ENCODE measurements at places on chromosomes 11 and 22.

GRCh38 chr11:74754507-74755252 is 6.0 kb downstream of the RNF169 start:
- no peak for DNase-seq

GRCh38 chr11:17554487-17554886 is 7.4 kb downstream of the OTOG start:
- DNase-seq = no peak

DNA sequence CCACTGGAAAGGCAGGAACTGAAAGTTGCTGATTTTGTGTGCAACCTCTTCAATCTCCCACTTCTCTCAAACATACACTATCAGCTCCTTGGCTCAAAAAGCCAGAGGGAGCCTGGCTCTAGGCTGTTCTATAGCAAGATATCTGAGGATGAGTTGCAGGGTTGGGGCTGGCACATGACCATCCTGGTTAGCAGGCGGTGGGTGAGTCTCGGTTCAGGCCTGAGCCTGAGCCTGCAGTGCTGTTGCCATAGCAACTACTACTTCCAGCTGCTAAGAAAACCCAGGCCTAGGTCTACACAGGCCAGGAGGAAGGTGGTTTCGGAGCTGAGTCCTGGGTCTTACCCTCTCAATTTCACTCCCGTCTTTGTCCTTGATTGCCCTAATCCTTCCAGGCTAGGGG is 39.0 kb downstream of the CWC15 start:
- no peak for DNase-seq

- DNase-seq = no peak
These were observed 20.6 kb downstream of the ADM start for GRCh38 chr11:10325277-10326011.

GRCh38 chr11:206526-207207 is 532 bp downstream of the BET1L start:
- DNase-seq = peak; percentile 67

DNA sequence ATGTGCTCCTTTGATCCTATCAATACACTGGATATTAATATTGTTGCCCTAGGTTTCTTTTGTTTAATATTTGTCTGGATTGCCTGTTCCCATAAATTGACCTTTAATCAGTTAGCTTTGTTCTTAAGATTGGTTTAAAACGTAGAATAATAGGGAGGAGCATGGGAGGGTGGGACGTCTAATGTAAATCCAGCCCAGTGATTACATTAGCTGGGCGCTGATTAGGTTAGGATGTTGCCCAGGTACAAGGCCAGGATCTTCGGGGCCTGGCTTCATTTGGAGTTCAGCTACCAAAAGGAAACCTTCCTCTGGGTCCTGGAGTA is at the start of gene SRSF8:
Gene SRSF8, plus strand, starts transcription at position 204 of the 323 bp plus-strand sequence. CDS start 308 bp downstream, outside the sequence.
- no peak for DNase-seq

- no peak for DNase-seq
These were observed 118.4 kb downstream of the RBFOX2 start for GRCh38 chr22:35910003-35910769.

GRCh38 chr22:23836281-23836680 is 2.5 kb downstream of the DERL3 start:
- DNase-seq = no peak

- no peak for DNase-seq
These were observed 220.3 kb downstream of the MN1 start for GRCh38 chr22:27581236-27581635.

- no peak for DNase-seq
These were observed 541.4 kb upstream of the CCDC90B start for GRCh38 chr11:83827520-83827919.

DNA sequence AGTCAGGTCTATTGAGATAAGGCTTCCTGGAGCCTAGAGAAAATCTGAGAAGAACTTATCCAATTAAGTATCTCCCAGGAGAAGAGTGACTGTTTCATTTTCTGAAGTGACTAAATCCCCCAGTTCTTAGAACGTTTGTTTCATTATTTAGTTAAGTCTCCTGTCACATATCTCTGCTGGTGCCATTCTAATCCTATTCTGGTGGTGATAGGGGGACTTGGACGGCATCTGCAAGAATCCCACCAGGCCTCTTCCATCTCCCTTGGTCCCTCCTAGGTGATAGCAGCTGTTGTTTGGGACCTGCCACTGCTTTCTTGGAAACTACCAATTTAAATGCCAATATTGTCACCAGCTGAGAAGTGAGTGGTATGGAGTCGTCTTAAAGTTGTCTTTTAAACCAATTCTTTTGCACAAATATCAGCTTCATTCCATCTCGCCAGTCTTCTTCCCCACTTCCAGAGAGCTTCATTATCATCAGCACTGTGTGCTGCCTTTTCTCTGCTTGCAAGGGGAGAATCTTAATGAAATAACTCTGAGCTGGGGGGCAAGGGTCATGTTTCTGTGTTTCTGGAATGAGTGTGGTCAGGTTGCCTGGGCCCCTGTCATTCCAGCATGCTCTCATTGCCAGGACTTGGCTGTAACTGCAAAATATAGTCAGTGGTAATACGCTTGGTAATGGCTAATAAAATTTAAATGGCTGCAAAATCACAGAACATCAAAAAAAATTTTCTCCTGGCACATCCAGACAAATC is 104.8 kb downstream of the LDLRAD3 start:
- no peak for DNase-seq

- DNase-seq = no peak
These were observed 117.8 kb downstream of the FAM76B start for GRCh38 chr11:95671768-95672167.

DNA sequence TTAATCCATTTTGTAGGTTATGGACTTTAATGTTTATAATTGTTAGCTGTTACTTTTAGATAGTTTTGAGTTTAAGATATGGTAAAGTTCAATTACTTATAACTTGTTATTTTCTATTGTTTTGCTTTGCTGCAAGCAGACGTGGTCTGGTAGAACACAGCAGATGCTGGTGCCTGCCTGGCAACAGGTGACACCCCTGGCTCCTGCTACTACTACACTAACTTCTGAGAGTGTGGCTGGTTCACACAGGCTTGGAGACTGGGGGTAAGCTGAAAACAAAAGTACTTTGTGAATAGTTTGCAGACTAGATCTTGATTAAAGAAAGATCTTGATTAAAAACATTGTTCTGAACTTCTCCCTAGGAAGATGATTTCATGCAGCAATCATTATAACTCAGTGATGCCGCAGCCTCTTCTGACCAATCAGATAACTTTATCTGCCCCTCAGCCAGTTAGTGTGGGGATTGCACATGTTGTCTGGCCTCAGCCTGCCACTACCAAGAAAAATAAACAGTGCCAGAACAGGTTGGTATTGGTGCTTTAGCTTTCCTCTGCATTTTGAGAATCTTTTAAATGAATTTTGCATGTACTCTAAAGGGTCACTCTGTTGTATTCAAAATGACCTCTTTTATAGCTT is 90.4 kb downstream of the HIPK3 start:
- DNase-seq = peak; percentile 43

GRCh38 chr11:47413908-47414684 is 5.7 kb downstream of the SLC39A13 start:
- no peak for DNase-seq

DNA sequence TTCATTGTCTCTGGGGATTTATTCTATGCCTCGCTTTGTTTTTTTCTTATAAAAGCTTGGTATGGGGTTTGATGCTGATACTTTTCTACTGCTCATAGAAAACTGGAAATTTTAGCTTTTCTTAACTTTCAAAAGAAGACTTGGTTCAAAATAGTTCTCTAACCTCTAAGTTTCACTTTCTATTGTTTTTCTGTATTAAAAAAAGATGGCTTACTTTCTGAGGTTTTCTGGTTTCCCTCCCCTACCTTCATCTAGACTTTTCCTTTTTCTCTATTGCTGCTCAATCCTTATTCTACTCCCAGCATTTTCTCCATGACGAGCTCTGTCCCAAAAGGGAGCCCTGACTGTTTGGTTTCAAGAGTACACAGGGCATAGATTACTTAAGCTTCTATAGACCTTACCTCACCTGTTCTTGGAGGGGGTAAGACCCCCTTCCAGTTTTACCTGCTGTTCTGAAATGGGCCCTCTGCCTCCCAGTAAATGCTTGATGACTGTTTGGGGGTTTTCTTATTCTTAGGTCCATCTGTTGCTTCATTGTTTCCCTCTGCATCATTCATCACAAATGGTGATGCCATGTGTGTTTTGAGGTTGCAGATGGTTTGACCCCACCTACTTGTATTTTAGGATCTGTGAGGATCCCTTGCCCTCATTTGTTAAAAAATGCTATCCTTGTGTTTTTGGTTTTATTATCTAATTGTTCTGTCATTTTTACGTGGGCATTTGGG is 29.5 kb downstream of the DNHD1 start:
- no peak for DNase-seq

DNA sequence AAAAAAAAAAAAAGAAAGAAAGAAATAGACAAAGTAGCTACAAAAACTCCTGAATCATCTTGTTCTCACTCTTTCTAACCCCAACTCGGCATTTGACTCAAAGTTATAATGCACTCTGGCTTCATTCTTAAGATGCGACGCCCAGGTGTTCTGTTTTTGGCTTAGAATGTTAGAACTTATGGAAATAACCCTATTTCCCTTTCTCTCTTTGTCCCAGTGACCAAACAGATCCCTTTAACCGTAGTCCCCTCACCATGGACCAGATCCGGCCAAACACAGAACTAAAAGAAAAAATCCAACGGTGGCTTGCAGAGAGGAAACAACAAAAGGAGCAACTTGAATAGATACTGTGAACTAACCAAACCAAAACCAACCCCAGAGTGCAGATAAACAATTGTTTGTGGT is 5.3 kb upstream of the ATP5MG start:
- no peak for DNase-seq

DNA sequence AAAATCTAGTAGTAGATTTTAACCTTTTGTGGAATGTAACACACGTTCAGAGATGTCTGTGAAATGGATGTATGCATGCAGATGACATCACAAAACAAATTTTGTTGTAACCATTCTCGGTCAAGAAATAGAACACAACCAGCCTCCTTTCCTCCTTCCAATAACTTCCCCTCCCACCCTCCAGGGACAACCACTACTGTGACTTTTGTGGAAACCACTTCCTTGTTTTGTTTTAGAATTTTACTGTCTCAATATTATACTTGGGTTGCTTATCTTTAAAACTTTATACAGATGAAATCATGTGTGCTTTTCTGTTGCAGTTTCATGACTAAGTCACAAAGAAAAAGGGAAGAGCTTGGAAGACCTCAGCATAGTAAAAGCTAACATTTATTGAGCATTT is 189.4 kb upstream of the NCAM1 start:
- DNase-seq = no peak

GRCh38 chr11:68908273-68908672 is 4.6 kb downstream of the IGHMBP2 start:
- no peak for DNase-seq

DNA sequence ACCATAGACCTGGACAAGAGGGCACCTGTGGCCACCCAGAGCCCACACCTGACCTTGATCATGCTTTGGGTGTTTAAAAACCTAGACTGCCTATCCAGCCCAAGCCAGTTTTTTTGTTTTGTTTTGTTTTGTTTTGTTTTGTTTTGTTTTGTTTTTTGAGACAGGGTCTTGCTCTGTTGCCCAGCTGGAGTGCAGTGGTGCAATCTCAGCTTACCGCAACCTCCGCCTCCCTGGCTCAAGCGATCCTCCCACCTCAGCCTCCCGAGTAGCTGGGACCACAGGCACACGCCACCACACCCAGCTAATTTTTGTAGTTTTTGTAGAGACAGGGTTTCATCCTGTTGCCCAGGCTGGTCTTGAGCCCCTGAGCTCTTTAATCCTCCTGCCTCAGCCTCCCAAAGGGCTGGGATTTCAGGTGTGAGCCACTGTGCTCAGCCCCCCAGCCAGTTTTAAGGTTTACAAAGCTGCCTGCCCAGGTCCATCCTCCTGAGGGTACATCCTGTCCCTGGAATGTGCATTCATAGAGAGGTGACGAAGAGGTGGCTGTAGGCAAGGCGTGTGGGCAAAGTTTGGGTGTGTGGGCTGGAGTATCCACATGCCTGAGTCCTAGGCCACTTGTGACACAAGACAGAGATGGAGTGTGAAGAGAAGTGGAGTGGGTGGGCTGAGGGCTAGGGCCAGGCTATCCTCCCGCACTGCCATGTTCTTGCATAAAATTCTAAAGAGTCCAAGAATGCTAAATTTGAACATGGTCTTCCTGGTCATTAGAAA is 3.3 kb upstream of the CD82 start:
- DNase-seq = no peak

- no peak for DNase-seq
These were observed 3.1 kb downstream of the SAA2 start for GRCh38 chr11:18245396-18245795.

DNA sequence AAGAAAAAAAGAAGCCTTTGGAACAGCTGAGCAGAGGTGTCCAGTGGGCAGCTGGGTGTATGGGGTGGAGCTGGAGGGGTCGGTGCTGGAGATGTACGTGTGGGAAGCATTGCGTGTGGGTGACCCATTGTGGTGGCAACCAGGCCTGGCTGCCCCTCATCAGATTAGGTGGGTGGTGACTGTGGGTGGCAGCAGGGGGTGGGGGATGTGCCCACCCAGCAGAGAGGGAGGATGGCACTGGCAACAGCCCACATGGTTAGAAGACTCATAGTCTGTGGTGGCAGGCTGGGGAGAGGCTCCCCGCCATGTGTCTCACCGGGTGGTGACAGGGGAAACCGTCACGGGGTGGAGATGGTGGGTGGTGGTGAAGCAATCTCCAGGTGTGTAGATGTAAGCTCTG is 27.6 kb downstream of the TP53I11 start:
- DNase-seq = no peak

- DNase-seq = no peak
These were observed 5.5 kb downstream of the KRTAP5-2 start for GRCh38 chr11:1592628-1593027.

- DNase-seq = peak; percentile 69
These were observed at the start of gene INPPL1 for GRCh38 chr11:72224564-72225410. TSS of gene INPPL1 (plus strand) at chr11:72224767. CDS start at chr11:72224985, 218 bp downstream.

DNA sequence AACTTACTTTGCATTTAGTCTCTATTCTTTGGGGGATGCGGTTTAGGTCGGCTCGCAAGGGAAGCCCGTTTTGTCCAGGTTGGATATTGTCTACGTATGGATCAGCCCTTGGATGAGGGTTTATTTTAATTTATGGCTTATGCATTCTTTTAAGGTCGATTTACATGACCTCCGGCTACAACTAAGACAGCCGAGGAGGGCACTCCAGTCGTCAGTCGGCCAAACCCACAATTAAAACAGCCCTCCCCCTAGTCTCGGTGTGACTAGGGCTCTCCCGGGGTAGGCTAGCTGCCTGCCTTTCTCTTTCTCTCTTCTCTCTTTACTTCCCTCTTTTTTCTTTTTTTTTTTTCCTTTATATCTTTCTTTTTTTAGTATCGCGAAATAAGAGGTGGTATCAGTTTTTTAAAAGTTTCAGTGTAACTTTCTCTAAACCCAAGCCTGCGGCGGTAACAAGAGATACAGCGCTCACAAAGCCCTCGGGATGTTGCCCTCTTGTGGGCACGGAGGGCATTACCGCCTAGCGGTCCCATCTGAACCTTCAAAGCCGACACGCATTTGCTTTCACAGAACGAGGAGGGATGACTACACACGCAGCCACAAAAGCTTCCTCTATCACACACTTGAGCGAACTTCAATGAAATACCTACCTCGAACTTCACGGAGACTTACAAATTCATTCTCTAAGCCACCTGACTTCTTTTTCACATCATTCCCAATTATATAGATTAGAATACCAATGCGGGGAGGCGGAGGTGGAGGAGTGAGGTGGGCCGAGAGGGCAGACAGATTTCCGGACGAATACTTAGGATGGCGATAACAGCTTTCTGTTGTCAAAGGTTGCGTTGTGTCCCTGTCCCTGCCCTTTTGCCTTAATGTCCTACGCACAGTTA is 132.3 kb upstream of the C11orf58 start:
- peak; percentile 89 for DNase-seq

GRCh38 chr11:60240662-60241061 is 2.3 kb downstream of the MS4A4E start:
- DNase-seq = no peak

Data from erythroblast (primary cell).